ENCODE measurements at places on chromosomes 11 and 22.

DNA sequence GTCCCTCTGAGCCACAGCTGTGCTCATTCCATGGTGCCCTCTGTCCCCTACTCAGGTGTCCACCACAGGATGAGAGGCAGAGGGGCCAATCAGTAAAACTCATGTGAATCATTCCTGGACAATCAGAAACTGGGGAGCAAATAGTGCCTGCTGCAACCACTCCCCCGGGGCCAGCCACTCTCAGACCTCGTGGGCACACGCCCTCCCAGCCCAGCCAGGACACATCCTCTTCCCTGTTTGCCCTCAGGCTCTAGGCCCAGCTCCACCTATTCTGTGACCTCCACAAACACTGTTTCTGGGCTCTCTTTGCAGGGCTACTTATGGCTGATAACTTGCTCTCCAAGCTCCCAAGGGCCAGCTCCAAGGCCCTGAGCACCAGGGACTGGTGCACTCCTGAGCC, 14.0 kb upstream of the KCTD14 start:
- no peak for DNase-seq

DNA sequence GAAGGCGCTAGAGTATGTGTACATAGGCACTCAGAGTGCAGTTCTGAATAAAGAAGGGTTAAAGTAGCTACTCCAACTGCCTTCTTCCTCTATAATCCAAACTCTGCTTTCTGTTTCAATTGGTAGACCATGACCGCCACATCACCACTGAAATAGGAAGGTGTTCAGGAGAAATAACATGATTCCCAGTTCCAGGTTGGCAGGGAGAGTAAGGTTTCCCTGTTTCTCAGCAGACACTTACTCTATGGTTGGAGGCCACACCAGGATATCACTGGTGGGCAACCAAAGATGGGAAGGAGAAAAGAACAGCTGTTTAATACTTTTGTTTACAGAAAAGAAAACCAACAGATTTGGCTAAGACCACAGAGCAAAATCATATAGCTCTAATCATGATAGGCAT, 37.9 kb downstream of the PAK1 start:
- no peak for DNase-seq

DNA sequence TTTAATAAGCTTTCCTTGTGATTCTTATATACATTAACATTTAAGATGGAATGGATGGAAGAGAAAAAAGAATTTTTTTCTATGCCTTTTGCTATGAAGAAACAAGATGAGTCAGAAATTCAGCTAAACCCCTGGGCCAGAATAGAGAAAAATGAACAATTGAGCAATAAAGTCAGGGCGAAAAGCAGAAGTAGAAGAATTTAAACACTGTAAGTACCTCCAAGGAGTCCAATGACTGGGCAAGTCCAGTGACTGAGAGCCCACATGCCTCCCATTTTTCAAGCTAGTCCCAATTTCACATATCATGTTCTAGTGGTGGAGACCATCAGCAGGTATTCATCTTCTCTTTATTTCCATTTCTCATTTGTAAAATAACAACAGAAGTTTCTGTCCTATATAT, 18.6 kb upstream of the APLP2 start:
- no peak for DNase-seq

DNA sequence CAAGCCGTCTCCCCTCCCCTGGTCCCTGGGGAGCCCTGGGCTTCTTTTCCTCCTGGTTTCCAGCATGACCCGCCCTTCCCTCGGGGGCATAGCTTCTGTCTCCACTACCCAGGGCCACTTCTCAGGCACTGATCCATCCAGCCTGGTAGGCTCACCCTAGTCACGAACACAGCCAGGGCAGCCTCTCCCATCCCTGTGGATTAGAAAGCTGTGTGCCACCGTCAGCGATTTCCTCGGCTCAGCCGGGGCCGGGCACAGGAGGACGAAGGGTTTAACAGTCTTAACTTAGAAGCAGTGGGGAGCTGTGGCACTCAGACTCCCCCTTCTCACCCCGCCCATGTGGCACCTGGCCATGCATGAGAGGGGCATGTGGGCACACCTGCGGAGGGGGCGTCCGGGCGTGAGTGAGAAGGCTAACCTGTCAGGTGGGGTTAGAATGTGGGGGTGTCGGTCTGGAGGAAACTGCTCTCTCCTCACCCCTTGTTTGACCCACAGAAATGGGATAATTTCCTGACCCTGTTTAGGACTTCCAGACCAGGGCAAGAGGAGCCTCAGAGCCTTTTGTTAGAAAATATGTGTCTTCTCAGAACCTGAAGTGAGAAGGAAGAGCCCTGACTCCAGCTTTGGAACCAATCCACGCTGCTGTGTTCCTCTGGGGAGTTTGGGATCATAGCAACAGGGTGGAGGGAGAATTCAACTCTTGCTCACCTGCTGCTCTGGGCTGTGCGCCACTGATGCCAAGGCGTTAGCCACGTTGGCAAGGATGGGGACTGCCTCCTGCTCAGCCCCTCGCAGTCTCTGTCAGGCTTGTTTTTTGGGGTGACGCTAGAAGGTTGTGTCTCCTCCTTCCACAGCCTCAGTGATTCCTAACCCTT, 14.6 kb downstream of the GLB1L2 start:
- no peak for DNase-seq

DNA sequence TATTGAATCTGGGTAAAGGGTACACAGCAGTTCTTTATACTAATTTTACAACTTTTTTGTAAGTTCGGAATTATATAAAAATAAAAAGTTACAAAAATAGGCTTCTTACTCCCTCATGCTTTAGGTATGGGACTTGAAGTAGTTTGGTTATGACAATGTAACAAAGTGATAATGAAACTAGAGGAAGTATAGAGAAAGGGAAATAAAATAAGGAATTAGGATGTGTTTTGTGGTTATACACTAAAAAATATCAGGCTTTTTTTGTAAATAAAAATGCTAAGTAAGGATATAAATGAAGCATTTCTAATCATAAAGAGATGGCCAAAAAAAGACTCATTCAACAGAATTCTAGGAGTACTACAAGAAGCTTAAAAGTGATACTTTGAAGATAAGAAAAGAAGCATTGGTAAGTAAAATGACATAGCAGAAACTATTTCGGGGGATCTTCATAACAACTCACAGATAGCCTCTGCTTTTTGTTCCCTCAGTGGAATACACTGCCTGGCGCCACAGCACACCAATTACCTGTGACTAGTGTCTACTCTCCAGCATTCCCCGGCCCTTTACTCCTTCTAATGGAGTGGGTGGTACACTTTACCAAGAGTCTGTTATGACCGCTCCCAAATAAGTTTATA, 322.7 kb upstream of the PITPNB start:
- DNase-seq: no peak

GRCh38 chr11:117361432-117361831, 33.8 kb downstream of the CEP164 start:
- DNase-seq: no peak

DNA sequence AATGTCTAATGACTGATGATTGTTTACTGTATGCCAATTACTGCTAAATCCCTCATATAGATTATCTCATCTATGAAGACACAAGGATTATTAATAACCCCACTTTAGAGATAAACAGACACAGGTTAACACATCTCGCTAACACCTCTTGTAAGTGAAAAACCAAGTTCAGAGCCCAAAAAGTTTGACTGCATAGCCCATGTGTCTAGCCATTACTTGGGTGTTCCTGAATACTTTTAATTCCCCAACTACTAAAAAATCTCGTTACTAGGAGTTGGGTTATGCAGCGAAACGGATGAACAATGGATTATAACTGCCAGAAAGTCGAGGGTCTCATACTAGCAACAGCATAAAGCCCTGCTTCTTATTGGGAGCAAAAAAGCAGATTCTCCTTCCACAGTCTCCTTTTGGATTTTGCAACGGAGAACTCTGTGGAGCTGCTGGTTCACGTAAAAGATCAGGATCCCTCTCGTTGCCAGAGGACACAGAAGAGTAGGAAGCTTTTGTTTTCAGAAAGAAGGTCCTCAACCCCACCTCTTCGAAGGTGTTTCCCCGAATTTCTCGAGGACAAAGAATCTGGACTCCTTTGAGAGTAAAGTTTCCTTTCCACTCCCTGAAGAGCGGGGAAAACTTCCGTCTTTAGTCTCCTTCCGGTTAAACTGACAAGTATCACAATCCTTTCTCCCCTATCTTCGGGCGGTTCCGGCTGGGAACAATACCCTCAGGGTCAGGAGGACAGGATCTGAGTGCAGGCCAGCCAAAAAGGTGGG, 979 bp downstream of the ZBED5 start:
- peak; percentile 21 for DNase-seq

DNA sequence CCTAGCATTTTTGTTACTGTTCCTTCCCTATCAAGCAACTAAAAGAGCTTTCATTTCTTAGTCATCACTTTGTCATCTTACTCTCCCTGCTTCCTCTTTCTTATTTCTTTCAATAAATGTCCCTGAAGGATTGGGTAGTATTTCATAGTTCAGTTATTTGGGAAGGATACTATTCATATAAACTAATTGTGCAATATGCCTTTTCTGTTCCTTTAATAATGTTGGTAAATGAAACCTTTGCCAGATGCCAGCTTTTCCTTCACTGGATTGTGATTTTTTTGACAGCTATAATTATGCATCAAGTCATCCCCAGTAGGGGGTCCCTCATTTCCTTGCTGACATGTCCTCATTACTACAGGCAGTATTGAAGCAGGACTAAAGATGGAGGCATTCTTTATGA, 101.7 kb downstream of the ATM start:
- peak; percentile 38 for DNase-seq

GRCh38 chr11:8871962-8872361, 39.0 kb upstream of the AKIP1 start:
- DNase-seq: no peak

GRCh38 chr11:134260983-134261382, 7.6 kb downstream of the ACAD8 start:
- no peak for DNase-seq

DNA sequence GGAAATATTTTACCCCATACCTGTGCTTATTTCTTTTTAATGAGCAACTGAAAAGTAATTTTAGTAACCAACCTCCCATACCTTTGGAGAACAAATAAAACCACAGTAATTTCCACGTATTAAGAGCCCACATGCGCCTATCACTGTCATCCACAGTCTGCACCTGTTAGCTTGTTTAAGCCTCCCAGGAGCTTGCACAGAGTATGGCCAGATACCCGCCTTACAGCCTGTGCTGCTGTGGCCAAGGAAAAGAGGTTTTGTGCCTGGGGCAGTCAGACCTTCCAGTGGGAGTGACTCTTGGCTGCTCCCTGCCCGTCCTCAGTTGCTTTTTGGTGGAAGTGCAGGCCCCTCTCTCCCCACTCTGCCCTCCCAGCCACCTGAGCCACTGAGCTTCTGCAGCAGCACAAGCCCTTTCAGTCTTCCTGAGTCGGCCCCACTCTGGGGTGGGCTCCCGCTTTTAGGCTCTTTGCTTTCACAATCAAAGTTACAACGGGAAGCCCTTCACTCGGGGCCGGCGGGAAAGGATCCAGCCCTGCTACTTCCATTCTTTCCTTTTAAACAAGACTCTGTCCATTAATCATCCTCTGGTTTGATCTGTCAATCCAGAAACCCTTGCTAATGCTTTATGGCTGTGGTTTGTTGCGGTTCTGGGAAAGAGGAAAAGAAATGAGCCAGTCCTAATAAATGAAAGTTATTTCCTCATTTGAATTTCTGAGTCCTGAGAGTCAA, 308.8 kb downstream of the TBC1D22A start:
- no peak for DNase-seq

DNA sequence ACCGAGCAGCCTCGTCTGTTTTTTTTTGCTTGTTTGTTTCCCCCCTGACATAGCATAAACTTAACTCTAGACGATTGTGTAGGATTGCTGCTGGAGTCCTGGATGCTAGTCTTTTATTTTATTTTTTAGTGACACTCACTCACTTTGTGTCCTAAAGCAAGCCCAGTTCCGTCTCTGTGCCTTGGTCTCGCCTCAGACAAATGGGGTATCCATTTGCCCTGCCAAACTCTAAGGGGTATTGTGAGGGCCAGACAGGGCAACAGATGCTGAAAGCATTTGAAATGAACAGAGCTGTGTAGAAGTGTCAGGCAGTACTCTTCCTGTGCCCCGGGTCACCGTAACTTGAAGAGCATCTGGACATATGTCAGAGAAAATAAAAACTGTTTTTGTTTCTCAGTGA, 34.8 kb upstream of the DKK3 start:
- no peak for DNase-seq

GRCh38 chr11:47105541-47105940, 71.1 kb downstream of the ARFGAP2 start:
- DNase-seq: no peak

DNA sequence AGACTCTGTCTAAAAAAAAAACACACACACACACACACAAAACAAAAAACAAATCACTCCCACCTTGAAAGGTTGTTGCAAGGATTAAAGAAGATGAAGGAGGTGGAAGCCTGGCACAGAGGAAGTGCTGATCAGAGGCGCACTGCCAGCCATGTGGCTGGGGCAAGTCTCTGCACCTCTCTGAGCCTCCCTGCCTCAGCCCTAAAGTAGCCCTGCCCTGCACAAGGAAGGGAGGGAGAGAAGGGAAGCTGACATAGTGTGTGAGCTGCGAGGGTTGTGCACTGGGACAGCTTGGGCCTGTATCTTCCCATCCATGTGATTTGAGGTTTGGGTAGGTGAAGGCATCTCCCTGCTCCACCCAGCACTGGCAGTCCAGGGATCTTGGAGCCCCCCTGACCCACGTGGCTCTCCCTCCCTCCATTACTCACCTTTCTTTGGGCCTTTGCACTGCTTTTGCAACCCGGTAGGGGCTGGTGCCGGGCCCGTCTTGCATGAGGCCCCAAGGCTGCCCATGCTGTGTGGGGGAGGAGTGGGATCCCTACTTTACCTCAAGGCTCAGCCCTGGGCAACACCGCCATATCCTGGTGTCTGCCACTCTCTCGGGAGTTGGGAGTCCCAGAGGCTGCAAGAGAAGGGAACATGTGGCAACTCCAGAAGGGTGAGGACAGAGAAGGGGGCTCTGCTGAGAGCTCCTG, 30.5 kb downstream of the IFT27 start:
- no peak for DNase-seq

DNA sequence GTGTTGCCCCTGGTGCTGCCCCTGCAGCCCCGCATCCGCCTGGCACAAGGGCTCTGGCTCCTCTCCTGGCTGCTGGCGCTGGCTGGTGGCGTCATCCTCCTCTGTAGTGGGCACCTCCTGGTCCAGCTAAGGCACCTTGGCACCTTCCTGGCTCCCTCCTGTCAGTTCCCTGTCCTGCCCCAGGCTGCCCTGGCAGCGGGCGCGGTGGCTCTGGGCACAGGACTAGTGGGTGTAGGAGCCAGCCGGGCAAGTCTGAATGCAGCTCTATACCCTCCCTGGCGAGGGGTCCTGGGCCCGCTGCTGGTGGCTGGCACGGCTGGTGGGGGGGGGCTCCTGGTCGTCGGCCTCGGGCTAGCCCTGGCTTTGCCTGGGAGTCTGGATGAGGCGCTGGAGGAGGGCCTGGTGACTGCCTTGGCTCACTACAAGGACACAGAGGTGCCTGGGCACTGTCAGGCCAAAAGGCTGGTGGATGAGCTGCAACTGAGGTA, 278 bp downstream of the ROM1 start:
- no peak for DNase-seq

DNA sequence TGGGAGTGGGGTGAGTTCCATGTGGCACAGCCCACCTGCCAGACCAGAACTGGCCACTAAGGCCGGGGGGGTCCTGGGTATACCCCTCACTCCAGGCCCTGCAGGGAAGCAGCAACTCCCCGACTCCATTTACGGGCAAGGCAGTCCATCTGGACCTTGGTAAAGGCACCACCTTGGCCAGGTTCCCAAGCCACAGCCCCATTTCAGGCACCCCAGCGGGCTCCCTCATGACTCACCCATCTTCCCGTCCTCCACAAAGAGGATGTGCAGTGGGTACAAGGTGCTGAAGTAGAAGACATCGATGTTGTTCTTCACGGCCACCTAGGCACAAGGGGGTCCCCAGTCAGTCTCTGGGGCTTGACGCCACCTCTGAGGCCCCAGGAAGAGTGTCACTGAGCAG, 15.7 kb upstream of the RASL10A start:
- DNase-seq: no peak

Measured in hepatic stellate cell (primary cell).